ENCODE measurements at places on chromosomes 1 and 21. TPM values are rescaled to one million over a fixed set of nuclear protein-coding genes. Genes with fewer than 3 reads are reported as not detected.
A peak's percentile ranks its signal among the peaks of the same experiment; 100 is the strongest.

FCRL4 gene
- total RNA-seq: not detected

WDR4 gene
- 33.5 TPM for total RNA-seq

SEC16B gene
- total RNA-seq: 1.7 TPM

NUCKS1 gene
- 478 TPM for total RNA-seq

LCK gene
- 4.4 TPM for total RNA-seq

SPATA45 gene
- total RNA-seq: not detected

ZSWIM5 gene
- total RNA-seq: 12.3 TPM

TACSTD2 gene
- total RNA-seq: 0.51 TPM

LCE3A gene
- total RNA-seq: not detected

DNA sequence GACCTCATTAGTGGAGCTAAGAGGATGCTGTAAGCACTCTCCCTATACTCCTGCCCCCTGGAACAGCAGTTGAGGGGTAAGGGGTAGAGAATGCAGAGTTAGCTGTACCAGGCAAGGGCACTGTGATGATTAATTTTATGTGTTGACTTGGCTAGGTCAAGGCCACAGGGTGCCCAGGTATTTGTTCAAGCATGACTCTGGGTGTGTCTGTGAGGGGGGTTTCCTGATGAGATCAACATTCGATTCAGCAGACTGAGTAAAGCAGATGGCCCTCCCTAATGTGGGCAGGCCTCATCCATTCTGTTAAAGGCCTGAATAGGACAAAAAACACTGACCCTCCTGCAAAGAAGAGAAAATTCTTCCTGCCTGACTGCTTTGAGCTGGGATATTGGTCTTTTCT is 110.8 kb downstream of the KCND3 start:
- H3K4me1 ChIP-seq: peaks cover 1% of the 10 kb centered on the region
- no peak overlapping the region for H3K27ac ChIP-seq
- no peak for DNase-seq
- H3K27me3 ChIP-seq: peaks cover 34% of the 10 kb centered on the region

DNA sequence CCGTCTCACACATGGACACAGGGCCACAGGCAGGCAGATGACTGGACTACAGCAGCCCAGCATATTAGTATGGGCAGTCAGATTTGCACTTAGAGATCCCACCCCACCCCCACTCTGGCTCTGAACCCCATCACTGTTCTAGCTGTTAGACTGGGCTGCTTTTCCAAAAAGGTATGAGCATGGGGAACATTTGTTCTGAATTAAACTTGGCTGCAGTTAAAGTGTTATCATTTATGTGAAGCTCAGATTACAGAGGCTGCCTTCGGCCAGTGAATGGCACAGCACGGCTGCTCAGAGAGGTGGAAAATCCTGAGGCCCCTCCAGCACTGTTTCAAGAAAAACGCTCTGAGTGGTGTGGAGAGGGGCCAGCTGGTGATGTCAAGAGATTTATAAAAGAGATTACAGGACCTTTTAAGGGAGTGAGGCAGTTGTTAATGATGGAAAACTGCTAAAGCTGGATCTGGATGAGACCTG is 6.9 kb upstream of the NOS1AP start:
- peaks cover 25% of the 10 kb centered on the region for H3K27me3 ChIP-seq
- no peak overlapping the region for H3K4me3 ChIP-seq
- no peak for DNase-seq
- no peaks in the 10 kb centered on the region for H3K36me3 ChIP-seq
- no peaks in the 10 kb centered on the region for H3K4me1 ChIP-seq

DNA sequence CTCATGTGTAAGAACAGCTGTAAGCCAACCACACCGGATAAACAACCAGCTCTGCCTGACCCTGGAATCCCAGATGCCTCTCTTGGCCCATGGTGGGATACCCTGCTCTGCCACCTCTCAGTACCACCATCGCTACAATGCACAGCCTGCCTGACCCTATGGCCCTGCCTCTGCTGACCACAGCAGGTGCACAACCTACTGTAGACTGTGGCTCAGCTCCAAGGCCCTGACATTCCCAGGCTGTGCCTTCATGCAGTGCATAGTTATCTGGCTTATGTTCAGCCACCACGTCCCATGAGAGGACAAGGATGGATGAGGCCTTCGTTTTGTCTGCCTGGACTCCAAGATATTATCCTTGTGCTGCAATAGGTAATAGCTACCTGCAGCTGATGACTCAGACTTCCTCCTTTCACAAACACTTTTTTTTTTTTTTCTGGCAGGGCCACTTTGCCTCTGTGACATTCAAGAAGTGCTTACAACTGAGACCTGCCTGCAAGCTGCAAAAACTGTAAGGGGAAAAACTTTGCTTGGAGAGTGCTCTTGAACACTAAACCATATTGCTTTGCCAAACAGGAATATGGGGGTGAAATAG is 177.7 kb downstream of the URB2 start:
- DNase-seq: no peak
- no peaks in the 10 kb centered on the region for H3K36me3 ChIP-seq
- H3K27me3 ChIP-seq: no peaks in the 10 kb centered on the region
- H3K4me3 ChIP-seq: no peak overlapping the region

GRCh38 chr1:243844186-243844585 is 5.9 kb downstream of the AKT3 start:
- no peak overlapping the region for H3K4me3 ChIP-seq
- no peak for DNase-seq
- no peak overlapping the region for H3K27ac ChIP-seq
- H3K36me3 ChIP-seq: no peaks in the 10 kb centered on the region

DNA sequence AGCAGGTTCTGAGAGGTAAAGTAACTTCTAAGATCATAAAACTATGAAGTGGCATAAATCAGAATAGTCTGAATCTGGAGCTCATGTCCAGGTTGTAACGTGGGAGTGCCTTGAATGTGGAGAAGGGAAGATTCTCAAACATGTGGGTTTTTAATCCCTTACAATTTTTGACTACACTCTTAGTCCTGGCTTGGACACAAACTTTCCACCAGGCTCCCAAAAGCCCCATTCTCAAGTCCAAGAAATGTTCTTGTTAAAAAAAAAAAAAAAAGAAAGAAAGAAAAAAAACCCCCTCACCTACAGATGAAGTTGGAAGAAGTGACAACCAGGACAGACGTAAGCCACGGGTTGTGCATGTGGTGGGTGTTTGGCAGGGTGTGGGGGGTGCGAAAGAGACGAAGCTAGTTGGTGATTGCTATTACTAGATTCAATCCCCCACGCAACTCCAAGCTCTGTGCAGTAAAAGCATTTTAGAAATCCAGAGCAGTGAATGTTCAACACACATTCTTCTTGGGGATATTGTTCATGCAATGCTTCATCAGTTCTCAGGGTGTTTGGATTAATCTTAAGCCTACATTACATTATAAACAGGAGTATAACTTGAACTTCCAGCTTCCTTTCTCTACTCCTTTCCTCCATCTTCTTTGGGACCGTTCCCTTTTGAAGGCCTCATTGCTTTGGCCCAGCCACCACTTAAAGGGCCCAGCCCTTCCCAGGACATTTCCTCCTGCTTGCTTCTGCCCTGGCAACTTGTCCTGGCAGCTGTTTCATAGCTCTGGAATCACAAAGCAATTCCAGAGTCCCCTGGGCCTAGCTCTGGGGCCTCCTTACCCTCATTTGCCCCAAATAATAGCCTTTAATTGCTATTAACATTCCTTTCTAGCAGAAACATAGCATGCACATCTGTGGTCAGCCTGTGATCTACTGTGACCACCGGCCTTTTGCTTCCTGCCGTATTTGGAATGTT is 41.8 kb downstream of the PHC2 start:
- no peak overlapping the region for H3K4me3 ChIP-seq
- peak overlapping the region; percentile 20 for H3K27ac ChIP-seq
- H3K4me1 ChIP-seq: no peaks in the 10 kb centered on the region
- no peak for DNase-seq
- no peaks in the 10 kb centered on the region for H3K36me3 ChIP-seq

- no peaks in the 10 kb centered on the region for H3K27me3 ChIP-seq
- H3K4me3 ChIP-seq: no peak overlapping the region
- DNase-seq: no peak
These were observed 276.2 kb downstream of the USP25 start for GRCh38 chr21:16005996-16006395.

DNA sequence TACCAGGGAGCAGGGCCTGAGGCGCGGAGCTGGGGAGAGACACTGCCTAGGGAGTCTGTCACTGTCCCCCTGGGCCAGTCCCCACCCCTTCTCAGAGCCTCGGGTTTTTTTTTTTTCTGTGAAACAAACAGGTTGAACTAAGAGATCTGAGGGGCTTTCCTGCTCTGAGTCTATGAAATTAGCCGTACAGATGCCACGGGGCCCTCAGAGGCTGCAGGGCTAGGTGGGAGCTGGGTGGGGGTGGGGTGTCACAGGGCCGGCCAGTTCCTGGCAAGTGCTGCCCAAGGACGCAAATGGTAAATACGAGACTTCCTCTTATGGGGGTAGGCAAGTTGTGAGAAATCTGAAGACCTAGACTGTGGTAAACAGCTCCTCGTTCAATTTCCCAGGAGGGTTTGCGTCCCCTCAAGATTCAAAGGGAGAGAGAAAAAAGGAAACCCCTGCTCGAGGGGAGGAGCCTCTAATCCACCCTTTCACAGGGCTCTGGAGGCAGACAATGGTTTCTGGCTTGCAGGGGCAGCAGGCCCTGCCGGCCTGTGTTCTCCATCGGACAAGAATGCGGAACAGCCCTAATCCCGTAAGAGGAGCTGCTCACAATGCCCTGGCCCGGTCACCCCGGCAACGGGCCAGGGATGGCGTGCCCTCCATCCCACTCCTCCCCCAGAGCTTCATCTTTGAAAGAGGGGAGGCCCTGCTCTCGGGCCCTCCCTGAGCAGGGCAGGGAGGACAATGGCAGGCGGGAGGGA is 7.8 kb downstream of the NUAK2 start:
- peak overlapping the region; percentile 99 for H3K27ac ChIP-seq
- H3K27me3 ChIP-seq: no peaks in the 10 kb centered on the region
- peaks cover 32% of the 10 kb centered on the region for H3K4me1 ChIP-seq
- H3K36me3 ChIP-seq: peaks cover 49% of the 10 kb centered on the region
- peak overlapping the region; percentile 63 for H3K4me3 ChIP-seq

DNA sequence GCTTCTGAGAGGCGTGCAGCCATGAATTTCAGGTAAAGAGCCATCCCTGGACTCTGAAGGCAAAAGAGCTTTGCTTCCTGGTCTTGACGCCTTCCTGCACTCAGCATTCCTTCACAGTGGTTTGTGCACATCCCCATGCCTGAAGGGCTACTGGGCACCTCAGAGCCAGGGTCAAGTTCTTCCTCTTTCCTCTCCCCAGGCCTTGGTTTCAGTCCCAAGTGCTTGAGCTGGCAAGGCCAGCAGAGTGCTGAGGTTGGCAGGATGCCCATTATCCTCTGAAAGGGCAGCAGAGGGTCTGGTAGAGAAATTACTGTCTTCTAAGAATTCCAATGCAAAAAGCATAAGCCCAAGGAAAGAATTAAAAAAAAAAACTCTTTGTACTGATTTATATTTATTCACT is 1064.9 kb downstream of the TTLL7 start:
- no peaks in the 10 kb centered on the region for H3K36me3 ChIP-seq
- no peak overlapping the region for H3K4me3 ChIP-seq
- H3K27me3 ChIP-seq: no peaks in the 10 kb centered on the region
- no peak for DNase-seq
- H3K4me1 ChIP-seq: no peaks in the 10 kb centered on the region

DNA sequence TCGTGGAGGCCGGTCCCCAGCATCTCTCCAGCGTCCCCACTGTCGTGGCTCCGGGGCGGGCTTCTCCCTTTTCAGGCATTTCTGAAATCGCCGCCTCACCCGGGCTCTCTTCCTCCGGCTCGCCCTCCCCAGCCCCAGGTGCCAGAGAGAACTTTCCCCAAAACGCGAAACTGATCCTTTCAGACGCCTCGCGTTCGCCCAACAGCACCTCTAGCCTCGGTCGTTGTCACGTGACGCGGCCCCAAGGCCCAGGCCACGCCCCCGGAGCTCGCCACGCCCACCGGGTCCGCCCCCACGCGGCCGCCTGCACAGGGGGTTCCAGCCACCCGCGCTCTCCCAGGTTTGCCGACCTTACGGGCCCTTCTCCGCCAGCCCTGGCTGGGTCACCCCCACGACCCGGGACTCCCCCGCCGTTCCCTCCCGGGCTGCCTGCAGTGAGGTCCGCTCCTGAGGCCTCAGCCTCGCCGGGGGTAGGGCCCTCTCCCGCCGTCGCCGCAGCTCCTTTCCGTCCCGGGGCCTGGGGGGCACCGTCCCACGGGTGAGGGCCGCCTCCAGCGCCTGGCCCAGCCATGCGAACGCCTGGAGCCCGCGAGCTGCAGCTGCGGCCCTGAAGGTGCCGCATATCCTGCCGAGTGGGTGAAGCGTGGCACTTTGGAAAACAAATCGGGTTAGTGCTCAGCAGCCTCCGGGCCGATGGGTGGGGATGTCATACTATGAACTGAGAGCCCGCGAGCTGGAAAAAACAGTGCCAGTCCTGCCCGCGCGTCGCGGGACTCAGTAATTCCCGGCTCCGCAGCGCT is 21.0 kb downstream of the H3-3A start:
- peak overlapping the region; percentile 80 for H3K4me3 ChIP-seq
- H3K36me3 ChIP-seq: no peaks in the 10 kb centered on the region
- H3K27ac ChIP-seq: no peak overlapping the region
- DNase-seq: peak; percentile 97
- no peaks in the 10 kb centered on the region for H3K4me1 ChIP-seq

DNA sequence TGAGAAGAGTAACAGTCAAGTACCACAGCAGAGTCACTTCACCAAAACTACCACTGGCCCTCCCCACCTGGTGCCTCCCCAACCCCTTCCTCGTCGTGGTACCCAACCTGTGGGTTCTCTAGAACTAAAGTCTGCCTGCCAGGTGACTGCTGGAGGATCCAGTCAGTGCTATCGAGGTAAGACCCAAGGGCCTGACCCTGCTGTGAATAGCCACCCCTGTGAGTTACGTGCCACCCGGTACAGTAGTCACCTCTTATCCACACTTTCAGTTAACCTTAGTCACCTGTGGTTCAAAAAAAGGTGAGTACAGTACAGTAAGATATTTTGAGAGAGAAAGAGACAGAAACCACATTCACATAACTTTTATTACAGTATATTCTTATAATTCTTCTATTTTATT is 16.5 kb downstream of the TTF2 start:
- H3K4me1 ChIP-seq: no peaks in the 10 kb centered on the region
- peaks cover 64% of the 10 kb centered on the region for H3K36me3 ChIP-seq
- no peaks in the 10 kb centered on the region for H3K27me3 ChIP-seq

DNA sequence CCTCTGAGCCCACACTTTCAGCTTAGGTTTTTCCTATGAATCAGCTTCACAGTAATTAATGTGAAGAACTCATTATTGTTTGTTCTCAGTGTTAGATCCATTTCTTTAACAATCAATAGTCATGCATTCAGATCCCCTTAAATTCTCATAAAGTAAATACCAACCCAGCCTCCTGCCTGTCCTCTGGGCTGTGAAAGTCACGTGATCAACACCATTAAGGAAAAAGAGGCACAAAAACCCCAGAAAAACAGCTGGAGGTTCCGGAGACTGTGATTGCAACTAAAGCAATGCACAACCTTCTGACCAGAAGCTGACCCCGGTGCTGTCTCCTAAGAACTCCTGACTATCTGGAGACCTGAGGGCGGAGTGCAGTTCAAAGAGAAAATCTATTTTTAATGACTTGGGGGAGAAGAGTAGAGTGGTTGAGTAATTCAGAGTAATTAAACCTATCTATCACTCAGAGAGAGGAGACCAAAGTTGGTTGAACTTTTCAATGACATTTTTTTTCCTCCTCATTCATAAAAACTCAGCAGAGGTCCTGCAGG is 132.5 kb downstream of the PLXNA2 start:
- DNase-seq: no peak
- peaks cover 28% of the 10 kb centered on the region for H3K4me1 ChIP-seq
- H3K36me3 ChIP-seq: peaks cover 72% of the 10 kb centered on the region
- H3K27me3 ChIP-seq: no peaks in the 10 kb centered on the region
- no peak overlapping the region for H3K4me3 ChIP-seq

GRCh38 chr1:221180704-221181368 is 301.6 kb downstream of the HLX start:
- no peak overlapping the region for H3K4me3 ChIP-seq
- DNase-seq: no peak
- no peaks in the 10 kb centered on the region for H3K36me3 ChIP-seq
- H3K27me3 ChIP-seq: no peaks in the 10 kb centered on the region
- no peak overlapping the region for H3K27ac ChIP-seq
- H3K4me1 ChIP-seq: peaks cover 3% of the 10 kb centered on the region

Measured in endodermal cell (in vitro differentiated cells).